ENCODE measurements at places on chromosomes 1 and 21. TPM values are rescaled to one million over a fixed set of nuclear protein-coding genes. Genes with fewer than 3 reads are reported as not detected.

RORC gene
- total RNA-seq: not detected

SLC9C2 gene
- total RNA-seq: not detected

DNM3 gene
- total RNA-seq: 0.72 TPM

IBA57 gene
- 7.5 TPM for total RNA-seq

ANKRD65 gene
- total RNA-seq: not detected

DIRAS3 gene
- 1.3 TPM for total RNA-seq

S100A7A gene
- total RNA-seq: not detected
